ENCODE measurements at places on chromosomes 16 and 17. TPM values are rescaled to one million over a fixed set of nuclear protein-coding genes. Genes with fewer than 3 reads are reported as not detected.

The HLF gene
- 0.23 TPM for total RNA-seq

The GNGT2 gene
- not detected for total RNA-seq

The ETV4 gene
- 23.5 TPM for total RNA-seq

DNA sequence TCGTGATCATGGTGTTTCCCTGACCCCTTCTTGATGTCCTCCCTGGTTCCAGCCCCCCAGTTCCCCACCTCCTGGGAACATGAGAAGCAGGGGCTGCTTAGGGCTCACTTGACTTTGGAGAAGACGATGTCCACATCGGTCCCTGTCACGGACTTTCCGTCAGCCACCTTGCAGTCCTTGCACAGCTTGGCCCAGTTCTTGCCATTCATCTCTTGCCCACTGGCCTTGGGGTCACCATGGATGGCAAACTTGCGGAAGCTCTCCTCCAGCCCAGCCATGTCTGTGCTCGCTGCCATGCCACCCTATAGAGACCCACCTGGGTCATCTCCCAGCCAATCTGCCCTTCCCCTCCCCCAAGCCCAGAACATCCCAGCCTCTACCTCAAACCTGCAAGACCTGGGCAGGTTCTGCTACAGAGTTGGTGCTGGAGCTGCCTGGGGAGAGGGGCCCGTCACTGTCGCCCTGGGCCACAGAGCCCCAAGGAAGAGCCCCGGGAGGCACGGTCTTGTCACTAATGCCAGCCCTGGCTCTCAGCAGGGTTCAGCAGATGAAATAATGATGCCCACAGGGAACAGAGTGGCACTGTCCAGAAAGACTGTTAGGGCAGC, 2.4 kb downstream of the TPPP3 start:
- no peak for DNase-seq

GRCh38 chr16:67661886-67662652, 1.3 kb downstream of the PARD6A start:
- no peak for DNase-seq

DNA sequence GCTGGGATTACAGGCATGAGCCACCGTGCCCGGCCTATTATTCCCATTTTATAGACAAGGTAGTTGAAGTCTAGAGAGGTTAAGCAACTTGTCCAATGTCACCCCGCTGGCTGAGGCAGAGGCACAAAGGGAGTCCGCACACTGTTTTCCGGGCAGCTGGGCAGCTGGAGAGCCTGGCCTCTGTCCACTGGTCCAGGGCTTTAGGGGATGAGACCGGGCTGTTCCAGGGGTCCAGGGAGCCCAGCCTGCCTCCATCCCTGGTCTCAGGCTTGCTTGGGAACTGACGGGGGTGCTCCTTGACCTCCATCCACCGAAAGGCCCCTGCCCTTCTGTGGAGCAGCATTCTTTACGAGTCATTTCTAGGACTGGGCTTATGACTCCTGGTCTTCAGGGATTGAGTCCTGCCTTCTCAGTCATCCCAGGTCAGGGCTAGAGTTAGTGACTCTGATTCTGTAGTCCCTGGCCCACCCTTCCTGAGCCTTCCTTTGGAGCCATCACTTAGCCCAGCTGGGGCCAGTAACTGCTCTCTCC, 37.5 kb downstream of the SOCS3 start:
- DNase-seq = no peak

DNA sequence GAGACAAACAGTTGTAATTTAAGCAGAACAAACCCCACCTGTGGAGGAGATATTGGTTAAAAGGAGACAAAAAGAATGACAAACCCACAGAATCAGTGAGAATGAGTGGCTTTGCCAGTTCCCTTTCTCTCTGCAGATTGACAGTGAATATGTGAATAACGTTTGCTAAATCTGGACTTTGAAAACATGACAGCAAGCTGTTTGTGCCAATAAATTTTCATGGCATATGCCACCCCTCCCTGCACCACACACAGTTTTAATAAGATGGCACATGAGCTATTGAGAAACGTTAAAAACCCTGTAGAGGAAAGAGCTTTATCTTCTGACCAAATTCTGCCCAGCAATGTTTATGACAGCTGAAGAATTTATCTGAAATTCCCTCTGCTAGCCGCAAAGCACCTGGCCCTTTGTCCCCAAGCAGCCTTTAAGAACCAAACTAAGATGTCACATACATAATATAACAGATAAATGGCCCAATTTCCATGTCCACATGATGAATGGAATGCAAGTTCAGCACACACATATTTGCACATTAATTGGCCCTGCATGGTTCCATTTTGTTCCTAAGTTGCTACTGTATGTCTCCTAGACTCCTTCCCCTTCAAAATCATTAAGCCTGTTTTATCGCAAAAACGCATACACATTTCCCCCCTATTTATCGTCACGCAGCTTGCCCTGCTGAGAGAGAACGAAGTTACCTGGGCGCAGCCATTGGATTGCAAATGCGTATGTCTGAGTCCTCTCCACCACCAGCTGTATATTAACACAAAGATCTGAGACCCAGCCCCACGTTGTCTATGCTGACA, 773.5 kb upstream of the EEF2KMT start:
- DNase-seq = no peak

DNA sequence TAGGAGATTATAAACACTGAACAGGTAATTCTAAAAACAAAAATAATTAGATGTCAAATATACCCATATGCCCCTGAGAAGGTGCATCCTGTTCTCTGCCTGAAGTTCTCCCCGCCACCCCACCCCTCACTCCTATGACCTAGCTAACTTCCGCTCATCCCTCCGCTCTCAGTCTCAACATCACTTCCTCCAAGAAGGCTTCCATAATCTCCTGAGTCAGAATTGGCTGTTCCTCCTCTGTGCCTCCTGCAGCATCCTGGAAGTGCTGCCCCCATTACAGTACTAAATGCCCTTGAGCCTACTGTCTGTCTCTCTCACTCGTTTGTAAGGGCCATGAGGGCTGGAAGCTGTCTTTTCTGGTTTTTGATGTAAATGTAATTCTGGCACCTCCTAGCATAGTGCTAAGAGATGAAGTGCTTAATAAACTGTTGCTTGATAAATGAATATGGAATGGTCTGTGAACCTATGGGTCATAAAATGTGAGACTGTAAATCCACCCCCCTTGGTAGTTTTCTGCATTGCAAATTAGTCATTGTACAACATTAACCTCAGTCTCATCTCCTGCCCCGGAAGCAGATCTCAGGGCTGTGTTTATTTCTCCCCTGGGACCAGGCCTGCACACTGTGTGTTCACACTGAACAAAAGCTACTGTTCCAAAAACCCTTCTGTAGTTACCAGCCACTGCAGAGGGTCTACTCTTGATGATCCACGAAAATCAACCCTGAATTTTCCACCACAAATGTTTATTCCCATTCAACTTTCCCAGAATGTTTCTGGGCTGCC, 3.9 kb upstream of the MYO1D start:
- no peak for DNase-seq

Measured in MCF 10A (cell line).